ENCODE measurements at places on chromosomes 4 and X.

DNA sequence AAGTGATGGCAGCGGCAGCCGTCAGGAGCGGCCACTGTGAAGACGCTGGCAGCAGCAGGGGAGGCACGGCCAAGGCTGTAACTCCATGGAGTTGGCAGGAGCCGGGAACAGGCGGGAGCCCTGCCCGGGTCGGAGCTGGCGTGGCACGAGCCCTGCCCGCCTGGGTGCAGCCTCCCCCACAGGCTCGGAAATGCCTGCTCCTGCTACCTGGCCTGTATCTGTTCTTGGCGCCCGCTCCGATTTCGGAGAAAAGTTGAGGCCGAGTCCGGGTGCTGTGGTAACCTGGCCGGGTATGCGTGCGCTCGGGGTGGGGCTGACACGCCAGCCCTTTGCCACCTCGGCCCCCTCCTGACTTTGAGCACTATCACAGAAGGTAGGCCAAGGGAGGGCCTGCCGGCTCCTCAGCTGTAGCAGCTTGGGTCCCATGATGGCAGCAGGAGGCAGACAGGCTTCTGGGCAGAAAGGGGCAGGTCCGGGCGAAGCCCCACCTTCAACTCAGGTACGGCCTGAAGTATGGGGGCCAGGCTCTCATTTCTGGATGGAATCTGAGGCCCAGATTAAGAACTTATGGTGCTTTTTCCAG lies 51.2 kb upstream of the SHISA3 start:
- H3K4me3 ChIP-seq, result no peak overlapping the region
- H3K27ac ChIP-seq, result no peak overlapping the region
- peaks cover 5% of the 10 kb centered on the region for H3K4me1 ChIP-seq
- no peak for DNase-seq
- H3K27me3 ChIP-seq, result no peaks in the 10 kb centered on the region
- no peaks in the 10 kb centered on the region for H3K36me3 ChIP-seq

DNA sequence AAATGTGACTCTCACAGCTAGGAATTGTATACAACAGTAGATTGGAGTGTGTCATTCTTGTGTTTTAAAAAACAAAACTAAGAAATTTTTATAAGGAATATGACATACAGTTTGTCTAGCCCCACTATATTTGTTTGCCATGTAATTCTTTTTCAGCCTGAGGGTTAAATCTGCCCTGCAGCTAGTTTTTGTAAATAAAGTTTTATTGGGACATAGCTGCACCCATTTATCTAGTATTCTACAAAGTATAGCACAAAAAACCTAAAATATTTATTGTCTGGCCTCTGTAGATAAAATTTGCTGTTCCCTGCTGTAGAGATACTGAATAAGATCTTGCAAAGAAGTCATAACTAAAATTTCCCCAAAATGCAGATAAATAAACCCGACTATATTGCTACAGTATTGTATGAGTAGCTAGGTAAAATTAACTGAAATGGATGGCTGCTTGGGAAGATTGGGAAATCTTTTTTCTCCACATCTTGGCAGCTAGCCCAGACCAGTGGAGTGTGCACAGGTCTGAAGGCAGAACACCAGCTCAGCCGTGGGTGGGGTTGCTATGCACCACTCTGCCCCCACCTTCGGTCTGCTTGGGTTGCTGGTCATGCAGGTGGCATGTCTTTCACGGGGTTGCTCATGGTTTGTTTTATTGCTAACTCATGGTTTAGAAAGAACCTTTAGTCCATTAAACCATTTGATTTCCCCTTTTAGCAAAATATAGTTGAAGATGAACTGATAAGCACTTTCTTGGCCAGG lies 127.9 kb downstream of the KLHL8 start:
- H3K4me3 ChIP-seq, result no peak overlapping the region
- DNase-seq, result peak; percentile 63
- peak overlapping the region; percentile 68 for H3K27ac ChIP-seq
- H3K4me1 ChIP-seq, result peaks cover 34% of the 10 kb centered on the region

DNA sequence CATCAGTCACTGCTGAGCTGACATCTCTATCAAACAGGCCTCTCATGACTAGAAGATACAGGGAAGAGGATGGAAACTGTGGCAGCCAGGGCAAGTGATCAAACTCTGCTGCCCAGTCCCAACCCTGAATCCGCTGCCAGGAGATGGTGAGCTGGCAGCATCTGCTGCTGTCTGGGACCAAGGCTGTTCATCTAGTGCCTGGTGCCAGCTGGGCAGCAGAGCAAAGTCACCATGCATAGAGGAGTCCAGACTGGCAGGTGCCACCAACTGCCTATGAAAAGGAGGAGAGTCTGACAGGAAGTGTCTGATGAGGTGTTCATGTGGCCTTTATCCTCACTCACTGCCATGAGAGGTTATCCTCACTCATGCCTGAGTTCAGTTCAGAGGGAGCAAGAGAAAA lies 518.9 kb downstream of the MID1IP1 start:
- H3K36me3 ChIP-seq, result no peaks in the 10 kb centered on the region
- H3K27me3 ChIP-seq, result no peaks in the 10 kb centered on the region
- H3K4me3 ChIP-seq, result no peak overlapping the region
- DNase-seq, result no peak

DNA sequence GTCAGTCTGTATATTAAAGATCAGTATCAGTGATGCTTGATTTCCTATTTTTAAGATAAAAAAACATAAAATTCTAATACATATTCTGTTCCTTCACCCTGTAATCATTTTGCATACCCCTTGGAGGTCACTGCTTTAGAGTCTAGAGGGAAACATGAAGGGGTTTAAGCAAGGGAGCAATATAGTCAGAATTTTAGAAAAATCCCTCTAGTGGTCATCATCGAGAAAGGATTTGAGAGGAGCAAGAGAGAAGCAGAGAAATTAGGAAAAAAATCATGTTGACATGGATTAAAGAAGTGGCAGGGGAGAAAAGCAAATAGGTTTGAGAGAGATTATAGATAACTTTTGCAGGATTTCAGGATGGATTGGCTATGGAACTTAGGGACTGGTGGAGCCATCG lies 11.1 kb downstream of the APEX2 start:
- H3K27ac ChIP-seq, result no peak overlapping the region
- no peak overlapping the region for H3K4me3 ChIP-seq
- no peaks in the 10 kb centered on the region for H3K27me3 ChIP-seq
- peaks cover 6% of the 10 kb centered on the region for H3K36me3 ChIP-seq

GRCh38 chrX:106917830-106918500 lies 2.2 kb upstream of the CLDN2 start:
- peaks cover 17% of the 10 kb centered on the region for H3K4me1 ChIP-seq
- H3K36me3 ChIP-seq, result no peaks in the 10 kb centered on the region
- peaks cover 3% of the 10 kb centered on the region for H3K27me3 ChIP-seq
- no peak overlapping the region for H3K4me3 ChIP-seq

- H3K27me3 ChIP-seq, result no peaks in the 10 kb centered on the region
- DNase-seq, result peak; percentile 67
- H3K27ac ChIP-seq, result peak overlapping the region; percentile 36
- H3K4me3 ChIP-seq, result no peak overlapping the region
- peaks cover 10% of the 10 kb centered on the region for H3K4me1 ChIP-seq
Measured at GRCh38 chrX:154761977-154762536, 607 bp upstream of the DKC1 start.

- H3K27ac ChIP-seq, result no peak overlapping the region
- no peaks in the 10 kb centered on the region for H3K4me1 ChIP-seq
- H3K4me3 ChIP-seq, result no peak overlapping the region
- H3K27me3 ChIP-seq, result no peaks in the 10 kb centered on the region
- H3K36me3 ChIP-seq, result no peaks in the 10 kb centered on the region
Measured at GRCh38 chrX:1526565-1526964, 10.4 kb downstream of the P2RY8 start.

DNA sequence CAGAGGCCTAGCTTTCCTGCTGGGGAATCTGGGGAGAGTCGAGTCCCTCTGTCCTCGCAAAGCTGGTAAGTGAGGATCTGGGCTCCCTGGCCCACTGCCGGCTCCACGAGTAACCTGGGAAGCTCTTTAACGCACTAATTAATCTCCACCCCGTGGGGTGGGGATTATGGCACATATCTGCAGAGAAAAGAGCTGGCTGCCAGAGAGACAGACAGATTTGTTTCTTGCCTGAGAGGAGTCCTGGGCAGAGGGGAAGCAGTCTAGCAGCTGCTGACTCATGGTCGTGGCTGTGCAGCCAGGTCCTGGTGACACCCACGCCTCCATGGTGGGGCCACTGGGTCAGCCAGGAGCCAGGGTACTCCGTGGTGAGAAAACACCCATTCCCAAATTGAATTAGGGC lies 14.0 kb downstream of the SORCS2 start:
- H3K27me3 ChIP-seq, result no peaks in the 10 kb centered on the region
- H3K4me3 ChIP-seq, result no peak overlapping the region
- peaks cover 24% of the 10 kb centered on the region for H3K4me1 ChIP-seq
- peak; percentile 42 for DNase-seq

- no peak overlapping the region for H3K4me3 ChIP-seq
- peak; percentile 81 for DNase-seq
- H3K27ac ChIP-seq, result peak overlapping the region; percentile 98
- peaks cover 75% of the 10 kb centered on the region for H3K4me1 ChIP-seq
- H3K36me3 ChIP-seq, result no peaks in the 10 kb centered on the region
- H3K27me3 ChIP-seq, result no peaks in the 10 kb centered on the region
Measured at GRCh38 chrX:45714866-45715265, 514.2 kb upstream of the DIPK2B start.

- no peaks in the 10 kb centered on the region for H3K4me1 ChIP-seq
- H3K27me3 ChIP-seq, result no peaks in the 10 kb centered on the region
- H3K4me3 ChIP-seq, result no peak overlapping the region
- no peak for DNase-seq
- H3K36me3 ChIP-seq, result no peaks in the 10 kb centered on the region
- H3K27ac ChIP-seq, result no peak overlapping the region
Measured at GRCh38 chr4:135197641-135198040, 996.1 kb upstream of the PABPC4L start.

- peaks cover 6% of the 10 kb centered on the region for H3K4me1 ChIP-seq
- peak; percentile 39 for DNase-seq
- H3K36me3 ChIP-seq, result no peaks in the 10 kb centered on the region
Measured at GRCh38 chr4:5956285-5957021, 61.8 kb downstream of the C4orf50 start.

- DNase-seq, result no peak
- H3K36me3 ChIP-seq, result no peaks in the 10 kb centered on the region
- H3K27me3 ChIP-seq, result no peaks in the 10 kb centered on the region
Measured at GRCh38 chrX:12225107-12225506, 86.8 kb downstream of the FRMPD4 start.

DNA sequence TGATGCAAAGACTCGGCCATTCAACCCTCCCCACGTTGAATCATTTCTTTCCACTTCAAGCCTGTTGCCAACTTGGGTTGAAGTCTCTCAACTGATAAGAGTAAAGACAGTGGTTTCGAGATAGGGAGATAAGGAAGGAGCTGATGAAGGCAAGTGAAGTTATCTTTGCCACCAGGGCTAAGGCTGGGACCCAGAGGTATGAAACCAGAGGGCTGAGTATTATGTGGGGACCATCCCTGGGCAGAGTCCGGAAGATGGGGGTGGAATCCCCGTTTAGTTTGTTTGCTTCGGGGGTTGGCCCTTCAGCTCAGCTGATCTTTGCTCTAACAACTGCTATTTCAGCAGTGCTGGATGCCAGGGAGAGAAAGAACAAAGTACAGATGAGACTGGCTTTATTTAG lies 2.3 kb upstream of the XPNPEP2 start:
- H3K27ac ChIP-seq, result no peak overlapping the region
- H3K27me3 ChIP-seq, result peaks cover 4% of the 10 kb centered on the region
- no peaks in the 10 kb centered on the region for H3K4me1 ChIP-seq
- no peak overlapping the region for H3K4me3 ChIP-seq
- DNase-seq, result no peak

GRCh38 chr4:94575652-94576051 lies 123.9 kb downstream of the PDLIM5 start:
- H3K36me3 ChIP-seq, result peaks cover 6% of the 10 kb centered on the region
- H3K27me3 ChIP-seq, result no peaks in the 10 kb centered on the region
- no peak overlapping the region for H3K4me3 ChIP-seq
- no peak for DNase-seq
- no peak overlapping the region for H3K27ac ChIP-seq

- no peaks in the 10 kb centered on the region for H3K4me1 ChIP-seq
- no peak overlapping the region for H3K4me3 ChIP-seq
- no peak overlapping the region for H3K27ac ChIP-seq
- H3K36me3 ChIP-seq, result no peaks in the 10 kb centered on the region
Measured at GRCh38 chr4:175614890-175615289, 197.2 kb downstream of the GPM6A start.

DNA sequence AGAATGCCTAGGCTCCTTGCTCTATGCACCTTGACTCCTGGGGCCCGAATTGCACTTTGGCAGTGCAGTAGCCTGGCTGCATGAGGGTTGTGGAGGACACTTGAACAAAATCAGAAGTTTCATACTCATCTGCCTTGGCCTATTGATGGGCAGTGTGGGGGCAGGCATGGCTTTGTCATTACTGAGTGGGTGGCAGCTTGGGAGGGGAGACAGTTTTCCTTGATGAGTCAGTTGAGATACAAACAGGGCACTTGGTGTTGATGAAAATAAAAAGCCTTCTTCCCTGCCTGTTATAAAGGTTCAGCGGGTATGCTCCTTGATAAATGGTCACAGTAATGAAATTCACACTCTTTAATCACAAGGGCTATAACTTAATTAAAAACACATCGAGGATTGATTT lies 126.8 kb upstream of the MAMLD1 start:
- no peaks in the 10 kb centered on the region for H3K27me3 ChIP-seq
- DNase-seq, result no peak
- H3K4me3 ChIP-seq, result no peak overlapping the region

- no peak for DNase-seq
- H3K27me3 ChIP-seq, result no peaks in the 10 kb centered on the region
- no peak overlapping the region for H3K27ac ChIP-seq
- H3K4me3 ChIP-seq, result no peak overlapping the region
- no peaks in the 10 kb centered on the region for H3K36me3 ChIP-seq
Measured at GRCh38 chrX:73267206-73267605, 52.6 kb upstream of the NAP1L2 start.

DNA sequence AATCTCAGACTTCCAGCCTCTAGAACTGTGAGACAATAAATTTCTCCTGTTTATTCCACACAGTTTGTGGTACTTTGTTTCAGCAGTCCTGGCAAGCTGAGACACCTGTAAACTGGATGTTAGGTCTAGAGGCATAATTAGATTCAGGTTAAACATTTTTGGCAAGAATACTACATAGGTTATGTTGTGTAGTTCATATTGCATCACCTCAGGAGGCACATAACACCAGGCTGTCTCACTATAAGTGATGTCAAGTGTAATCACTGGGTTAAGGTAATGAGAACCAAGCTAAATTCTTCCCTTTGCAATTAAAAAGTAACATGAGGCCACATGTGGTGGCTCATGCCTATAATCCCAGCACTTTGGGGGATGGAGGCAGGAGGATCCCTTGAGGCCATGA lies 214.2 kb downstream of the ZNF674 start:
- no peak for DNase-seq
- peaks cover 20% of the 10 kb centered on the region for H3K4me1 ChIP-seq
- no peaks in the 10 kb centered on the region for H3K36me3 ChIP-seq
- H3K27me3 ChIP-seq, result no peaks in the 10 kb centered on the region

GRCh38 chr4:165454426-165454825 lies 75.6 kb downstream of the CPE start:
- DNase-seq, result no peak
- no peaks in the 10 kb centered on the region for H3K27me3 ChIP-seq
- no peak overlapping the region for H3K27ac ChIP-seq
- no peak overlapping the region for H3K4me3 ChIP-seq
- H3K36me3 ChIP-seq, result no peaks in the 10 kb centered on the region

GRCh38 chr4:186936496-186937375 lies 213.1 kb upstream of the FAT1 start:
- no peak overlapping the region for H3K4me3 ChIP-seq
- no peaks in the 10 kb centered on the region for H3K27me3 ChIP-seq
- H3K36me3 ChIP-seq, result no peaks in the 10 kb centered on the region
- no peak overlapping the region for H3K27ac ChIP-seq
- H3K4me1 ChIP-seq, result no peaks in the 10 kb centered on the region

Data from endothelial cell of umbilical vein (primary cell).